Articular chondrocyte of knee joint (primary cell): ENCODE measurements at places on chromosomes 2 and 18. TPM values are rescaled to one million over a fixed set of nuclear protein-coding genes. Genes with fewer than 3 reads are reported as not detected.

Gene SLC4A3
- 3.6 and 3.8 TPM in 2 replicates for total RNA-seq

Gene EML6
- 0.39 and 0.86 TPM in 2 replicates for total RNA-seq

Gene TMEFF2
- not detected in 2 replicates for total RNA-seq

Gene CD8B
- total RNA-seq = 0.22 TPM in 1 of 2 replicates, not detected in the other

Gene RNF125
- 0.39 and 0.76 TPM in 2 replicates for total RNA-seq

Gene CFC1
- not detected in 2 replicates for total RNA-seq

Gene CFAP53
- total RNA-seq = 0.52 and 0.54 TPM in 2 replicates

Gene DPYSL5
- not detected in 2 replicates for total RNA-seq

Gene AMER3
- not detected in 2 replicates for total RNA-seq

Gene GDF7
- 0.76 and 0.91 TPM in 2 replicates for total RNA-seq

Gene INHA
- total RNA-seq = 0.11 and 0.26 TPM in 2 replicates

Gene TNFAIP6
- total RNA-seq = 142 and 572 TPM in 2 replicates

Gene LRRTM4
- total RNA-seq = not detected in 2 replicates

Gene OSBPL6
- total RNA-seq = 3.7 and 5.4 TPM in 2 replicates

Gene GAD1
- total RNA-seq = under 0.01 TPM in 1 of 2 replicates, not detected in the other

Gene RNF152
- total RNA-seq = 10.6 and 21.2 TPM in 2 replicates

Gene LRP1B
- total RNA-seq = 0.11 and 0.13 TPM in 2 replicates

Gene TXNDC2
- 0.13 TPM in 1 of 2 replicates, not detected in the other for total RNA-seq

Gene ANKRD29
- total RNA-seq = 4.1 and 9.5 TPM in 2 replicates

Gene ERBB4
- total RNA-seq = 0.13 and 0.22 TPM in 2 replicates

Gene RSAD2
- total RNA-seq = 1.0 and 2.8 TPM in 2 replicates

Gene PLCD4
- 14.0 and 14.2 TPM in 2 replicates for total RNA-seq

Gene CNTNAP5
- total RNA-seq = not detected in 2 replicates

Gene PTPRM
- total RNA-seq = 72.9 and 81.8 TPM in 2 replicates

Gene MC2R
- not detected in 2 replicates for total RNA-seq

Gene PLGLB1
- total RNA-seq = 2.2 and 3.7 TPM in 2 replicates

Gene ATP8B1
- total RNA-seq = 40.2 and 46.7 TPM in 2 replicates

Gene PDCL3
- total RNA-seq = 13.4 and 16.5 TPM in 2 replicates

Gene TMEM17
- total RNA-seq = 3.4 and 3.7 TPM in 2 replicates

Gene PID1
- total RNA-seq = 9.1 and 15.4 TPM in 2 replicates

Gene CSRNP3
- 0.13 and 0.22 TPM in 2 replicates for total RNA-seq

Gene ZEB2
- total RNA-seq = 124 and 139 TPM in 2 replicates
